HCT116 (cell line): ENCODE measurements at places on chromosomes 7 and 10. TPM values are rescaled to one million over a fixed set of nuclear protein-coding genes. Genes with fewer than 3 reads are reported as not detected.

Gene EPO
- 0.30 TPM for total RNA-seq

Gene PPRC1
- total RNA-seq: 93.0 TPM

Gene OR6V1
- total RNA-seq: not detected

DNA sequence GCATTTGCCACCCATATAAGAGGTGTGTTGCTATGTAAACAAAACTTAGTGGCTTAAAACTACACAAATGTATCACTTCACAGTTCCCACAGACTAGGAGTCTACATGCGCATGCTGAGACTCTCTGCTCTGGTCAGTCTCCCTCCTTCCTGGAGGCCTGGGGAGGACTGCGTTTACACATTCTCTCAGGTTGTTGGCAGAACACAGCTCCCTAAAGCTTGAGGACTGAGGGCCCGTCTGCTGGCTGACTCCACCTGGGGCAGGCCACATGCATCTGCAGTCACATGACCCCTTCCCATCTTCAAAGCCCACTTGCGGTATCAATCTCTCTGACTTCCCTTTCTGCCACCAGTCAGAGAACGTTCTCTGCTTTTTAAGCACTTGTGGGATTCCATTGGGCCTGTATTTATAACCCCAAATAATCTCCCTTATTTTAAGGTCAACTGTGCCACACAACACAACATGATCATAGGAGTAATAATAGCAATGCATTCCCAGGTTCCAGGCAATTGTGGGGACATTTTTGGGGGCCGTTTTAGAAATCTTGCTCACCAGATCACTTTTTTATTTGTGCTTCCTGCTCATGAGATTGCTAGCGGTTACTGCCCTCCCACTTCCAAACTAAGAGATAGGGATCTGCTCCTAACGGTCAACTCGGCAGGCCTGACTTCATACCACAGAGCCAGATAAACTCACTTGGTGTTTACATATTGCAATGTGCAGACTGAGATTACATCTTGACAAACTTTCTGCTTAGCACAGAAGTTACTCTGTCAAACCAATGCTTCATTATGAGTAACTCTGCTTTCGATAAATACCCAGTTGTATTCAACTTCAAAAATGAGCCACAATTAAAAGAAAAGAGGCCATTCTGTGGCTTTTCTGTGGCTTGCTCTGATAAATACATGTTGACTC is 96.3 kb downstream of the ALOX5 start:
- no peak for DNase-seq

- DNase-seq: no peak
These were observed 397.2 kb upstream of the NPVF start for GRCh38 chr7:25625306-25625992.

- DNase-seq: no peak
These were observed 9.2 kb downstream of the ITIH5 start for GRCh38 chr10:7657552-7657951.

GRCh38 chr10:60467202-60467546 is 77.5 kb upstream of the ANK3 start:
- DNase-seq: no peak

DNA sequence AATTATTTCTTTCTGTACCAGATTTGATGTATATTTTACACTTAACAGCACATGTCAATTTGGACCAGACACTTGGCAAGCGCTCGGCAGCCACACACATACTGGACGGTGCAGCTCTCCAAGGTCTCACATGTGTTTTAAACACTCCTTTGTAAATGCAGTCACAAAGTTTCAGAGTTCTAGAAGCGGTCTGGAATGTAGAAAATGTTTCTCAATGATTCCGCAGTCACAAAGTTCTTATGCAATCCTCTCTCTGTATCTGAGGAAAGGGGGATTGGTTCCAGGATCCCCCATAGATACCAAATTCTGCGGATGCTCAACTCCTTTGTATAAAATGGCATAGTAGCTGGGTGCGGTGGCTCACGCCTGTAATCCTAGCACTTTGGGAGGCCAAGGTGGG is 253.0 kb upstream of the GRB10 start:
- DNase-seq: no peak
